ENCODE measurements at places on chromosomes 4 and X.
A peak's percentile ranks its signal among the peaks of the same experiment; 100 is the strongest.

DNA sequence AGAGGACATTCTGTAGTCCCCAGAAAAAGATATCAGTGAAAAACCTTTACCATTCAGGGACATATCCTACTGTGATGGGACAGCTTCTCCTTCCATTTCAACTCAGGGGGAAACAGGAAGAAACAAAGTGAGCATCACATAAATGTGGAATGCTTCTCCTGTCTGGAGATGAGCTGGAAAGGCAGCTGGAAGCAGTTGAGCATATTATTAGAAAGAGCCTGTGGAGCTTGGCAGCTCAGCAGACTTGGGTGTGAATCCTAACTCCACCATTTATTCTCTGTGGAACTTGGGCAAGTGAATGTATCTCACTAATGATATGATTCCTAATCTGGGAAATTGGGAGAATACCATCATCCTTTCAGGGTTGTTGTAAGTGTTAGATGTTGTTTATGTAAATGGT, 232.1 kb upstream of the F9 start:
- DNase-seq: no peak

- DNase-seq: no peak
Observed at GRCh38 chr4:103011378-103012025, 8.0 kb downstream of the SLC9B1 start.

- DNase-seq: no peak
Observed at GRCh38 chr4:40187386-40187906, 9.4 kb upstream of the RHOH start.

DNA sequence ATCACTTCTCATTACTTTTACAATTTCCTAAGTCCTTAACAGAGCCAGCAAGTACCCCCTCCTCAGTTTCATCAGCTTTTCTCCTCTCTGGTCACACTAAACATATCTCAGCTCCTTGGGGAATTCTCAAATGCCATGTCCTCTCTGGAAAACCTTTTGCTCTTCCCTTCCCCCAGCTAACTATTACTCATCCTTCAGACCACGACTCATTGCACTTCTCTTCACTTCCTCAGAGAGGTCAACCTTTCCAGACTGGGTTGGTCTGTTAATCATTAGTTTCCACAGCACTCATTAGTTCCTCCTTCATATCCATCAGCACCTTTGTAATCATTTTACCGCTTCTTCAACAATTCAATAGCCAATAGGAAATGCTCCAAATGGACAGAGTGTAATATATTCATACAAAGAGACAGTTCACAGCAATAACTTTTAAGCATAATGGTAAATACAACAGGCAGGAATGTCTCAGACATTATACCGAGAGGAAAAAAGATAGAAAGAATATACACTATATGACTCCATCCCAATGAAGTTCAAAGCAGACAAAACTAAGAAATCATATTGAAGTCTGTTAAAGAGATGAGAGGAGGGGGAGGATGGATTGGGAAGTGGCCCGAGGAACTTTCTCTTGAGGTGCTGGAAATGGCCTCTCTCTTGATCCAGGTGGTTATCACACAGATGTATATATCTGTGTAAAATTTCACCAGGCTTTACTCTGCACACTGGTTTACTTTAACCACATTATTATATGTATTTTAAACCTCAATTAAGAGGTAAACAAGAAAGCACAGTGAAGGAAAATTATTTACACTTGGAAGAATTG, 39.6 kb downstream of the DDX60L start:
- DNase-seq: no peak

DNA sequence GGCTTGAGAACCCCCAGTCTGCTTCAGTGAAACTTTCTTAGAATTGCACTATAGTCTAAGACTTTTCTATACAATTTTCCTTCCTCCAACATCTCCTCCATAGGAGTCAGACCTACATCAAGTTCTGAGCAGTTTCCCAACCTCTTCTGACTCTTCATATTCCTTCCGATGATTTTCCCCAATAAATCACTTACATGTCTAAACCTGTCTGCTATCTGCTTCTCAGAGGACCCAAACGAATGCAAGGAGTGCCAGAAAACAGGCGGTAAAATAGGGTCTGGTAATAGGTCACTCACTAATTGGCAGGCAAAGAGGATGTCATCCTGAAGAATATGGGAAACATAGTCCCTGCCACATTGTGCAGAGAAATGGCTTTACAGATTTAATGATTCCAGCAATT, 153.9 kb downstream of the PCDH18 start:
- no peak for DNase-seq

- DNase-seq: peak; percentile 7
Observed at GRCh38 chr4:77104791-77105540, 29.2 kb upstream of the CCNI start.

DNA sequence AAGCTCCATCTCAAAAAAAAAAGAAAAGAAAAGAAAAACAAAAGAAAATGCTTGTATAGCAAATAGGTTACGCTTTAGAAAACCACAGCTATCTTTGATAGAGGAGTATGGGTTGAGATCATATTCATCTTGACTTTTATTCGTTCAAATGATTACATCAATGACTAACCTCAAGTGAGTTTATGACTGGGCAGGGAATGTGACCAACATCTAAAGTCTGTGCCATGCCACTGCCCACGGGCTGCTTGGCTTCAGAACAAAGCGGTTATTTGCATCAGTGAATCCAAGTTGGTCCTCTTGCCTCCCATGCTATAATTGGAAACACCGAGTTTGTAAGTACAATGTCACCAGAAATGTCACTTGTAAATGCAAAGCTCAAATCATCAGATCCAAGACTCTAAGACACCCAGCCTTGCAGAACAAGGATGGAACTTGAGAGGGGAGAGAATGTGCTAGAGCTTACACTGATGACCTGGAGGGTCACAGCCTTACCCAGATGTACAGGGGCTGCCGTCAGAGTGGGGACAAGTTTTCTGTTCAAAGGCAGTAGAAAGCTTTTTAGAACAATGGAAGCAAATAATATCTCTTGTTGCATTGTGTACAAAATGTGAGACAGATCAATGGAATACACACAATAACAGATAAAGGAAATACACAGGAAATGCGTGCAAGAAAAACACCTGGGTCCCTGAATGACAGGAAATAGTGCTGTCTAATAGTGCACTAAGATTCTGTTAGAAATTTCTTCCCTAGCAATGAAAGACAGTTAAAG, 8.4 kb upstream of the OPN1LW start:
- no peak for DNase-seq

DNA sequence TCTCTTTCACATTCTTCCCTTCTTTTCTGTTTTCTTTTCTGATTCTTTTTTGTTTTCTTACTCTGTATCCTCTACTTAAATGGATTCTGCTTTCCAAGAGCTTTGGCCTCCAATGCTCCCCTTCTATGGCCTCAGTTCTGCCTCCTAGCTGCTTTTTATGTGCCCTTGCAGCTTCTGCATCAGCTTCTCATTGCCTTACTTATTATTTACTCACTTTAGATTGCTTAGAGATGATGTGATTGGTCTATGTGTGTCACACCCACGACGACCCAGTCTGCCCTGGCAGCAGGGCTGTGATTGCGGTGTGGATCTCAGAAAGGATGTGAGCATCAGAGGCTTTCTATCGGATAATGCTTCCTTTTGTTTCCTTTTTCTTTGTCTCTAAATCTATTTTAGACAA, 71.8 kb upstream of the SMARCA5 start:
- DNase-seq: no peak

DNA sequence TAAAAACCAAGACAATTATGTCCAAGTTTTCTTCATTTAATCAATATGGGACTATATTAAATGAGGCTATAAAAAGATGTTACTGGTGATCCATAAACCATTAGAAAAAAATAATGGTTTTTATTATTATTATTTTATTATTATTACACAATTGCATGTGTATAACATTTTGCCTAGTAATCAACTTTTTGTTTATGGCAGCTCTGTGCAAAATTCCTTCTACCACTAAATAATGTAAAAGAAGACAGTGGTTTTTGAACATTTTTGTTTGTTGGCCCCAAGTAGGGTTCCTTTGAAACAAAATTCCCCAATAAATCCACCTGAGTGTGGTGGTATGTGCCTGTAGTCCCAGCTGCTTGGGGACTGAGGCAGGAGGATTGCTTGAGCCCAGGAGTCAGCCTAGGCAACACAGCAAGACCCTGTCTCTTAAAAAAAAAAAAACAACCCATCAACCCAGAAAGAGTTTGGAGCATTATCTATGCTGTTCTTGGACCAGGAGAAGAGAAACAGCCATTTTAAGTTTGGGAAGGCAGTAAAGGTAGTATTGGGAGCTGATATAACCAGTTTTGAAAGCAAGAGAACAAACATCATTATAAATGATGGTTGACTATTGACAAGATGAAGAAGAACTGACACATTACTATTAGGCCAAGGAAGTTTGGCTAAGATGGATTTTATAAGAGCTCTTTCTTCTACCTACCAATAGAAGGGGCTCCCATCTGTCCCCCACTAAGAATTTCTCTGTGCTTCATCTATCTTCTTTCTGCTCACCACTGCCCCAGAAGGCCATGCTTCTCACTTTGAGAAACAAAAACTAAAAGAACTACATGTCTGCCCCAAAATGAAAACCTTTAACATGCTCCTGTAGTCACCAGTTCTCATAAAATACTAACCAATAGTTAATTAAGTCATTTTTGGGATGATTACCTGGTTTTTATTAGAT, 2.2 kb downstream of the TMEM156 start:
- DNase-seq: no peak

- no peak for DNase-seq
Observed at GRCh38 chr4:153535772-153536513, 69.8 kb downstream of the TMEM131L start.

DNA sequence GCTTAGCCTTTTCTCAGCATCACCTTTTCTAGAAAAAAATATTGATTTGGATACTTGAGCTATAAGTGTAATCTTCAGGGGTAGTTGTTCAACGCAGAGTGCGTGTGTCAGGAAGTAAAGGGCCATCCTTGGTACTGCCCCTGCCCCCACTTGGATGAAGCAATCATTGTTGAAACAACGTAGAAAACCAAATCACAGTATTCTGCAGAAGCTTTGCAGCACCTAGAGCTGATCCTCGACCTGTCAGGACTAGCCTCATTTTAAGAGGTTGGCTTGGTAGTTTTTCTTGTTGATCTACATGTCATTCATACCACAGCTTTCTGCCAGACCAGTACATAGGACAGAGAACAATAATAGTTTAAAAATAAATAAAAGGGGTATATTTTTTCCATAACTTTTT, 65.3 kb upstream of the MYOZ2 start:
- DNase-seq: no peak

Data from NCI-H1092 treated with DMSO at 0.1 percent for 48 hours (cell line).